Stimulated activated CD4-positive, alpha-beta T cell treated with anti-CD3 and anti-CD28 coated beads, Interleukin-4, amount 100 ng/mL, for 1 hour (primary cell): ENCODE measurements at places on chromosomes 16 and 17.

GRCh38 chr16:8776129-8776584, 21.3 kb downstream of the TMEM186 start:
- no peak for DNase-seq

DNA sequence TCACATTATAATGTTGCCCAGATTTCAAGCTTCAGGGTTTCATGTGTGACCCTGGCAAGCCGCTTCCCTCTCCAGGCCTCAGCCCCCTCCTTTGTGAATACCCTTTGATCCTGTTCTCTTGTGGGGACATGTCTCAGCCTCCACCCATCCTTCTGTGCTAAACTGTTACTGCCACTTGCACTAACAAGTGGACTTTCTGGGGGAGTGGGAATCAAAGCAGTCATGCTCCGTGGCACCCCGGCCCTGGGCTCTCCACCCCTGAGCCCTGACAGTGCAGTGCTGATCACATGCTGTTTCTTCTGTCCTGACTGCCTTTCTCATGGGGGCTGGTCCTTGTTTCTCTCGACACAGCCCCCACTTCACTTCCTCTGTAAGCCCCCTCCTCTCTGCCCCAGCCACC, 9.7 kb upstream of the DCAF7 start:
- no peak for DNase-seq

- no peak for DNase-seq
These were observed 67.9 kb downstream of the IRX6 start for GRCh38 chr16:55391760-55392375.

DNA sequence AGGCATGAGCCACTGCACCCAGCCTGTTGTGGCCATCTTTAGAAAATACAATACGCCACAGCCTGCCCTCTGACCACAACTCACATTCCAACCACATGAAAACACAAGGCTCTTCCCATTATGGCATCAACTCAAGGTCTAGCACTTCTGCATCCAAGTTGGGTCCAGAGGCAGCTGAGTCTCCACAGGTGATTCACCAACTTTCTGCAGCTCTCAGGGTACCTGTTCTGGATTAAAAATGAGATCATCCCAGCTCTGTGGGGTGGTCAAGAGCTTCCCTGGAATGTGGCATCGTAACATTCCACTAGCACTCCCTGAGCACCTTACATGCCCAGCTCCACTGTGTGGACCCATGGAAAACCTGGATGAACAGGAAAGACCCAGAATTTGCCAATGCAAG, 9.9 kb upstream of the GUCY2D start:
- DNase-seq = no peak

DNA sequence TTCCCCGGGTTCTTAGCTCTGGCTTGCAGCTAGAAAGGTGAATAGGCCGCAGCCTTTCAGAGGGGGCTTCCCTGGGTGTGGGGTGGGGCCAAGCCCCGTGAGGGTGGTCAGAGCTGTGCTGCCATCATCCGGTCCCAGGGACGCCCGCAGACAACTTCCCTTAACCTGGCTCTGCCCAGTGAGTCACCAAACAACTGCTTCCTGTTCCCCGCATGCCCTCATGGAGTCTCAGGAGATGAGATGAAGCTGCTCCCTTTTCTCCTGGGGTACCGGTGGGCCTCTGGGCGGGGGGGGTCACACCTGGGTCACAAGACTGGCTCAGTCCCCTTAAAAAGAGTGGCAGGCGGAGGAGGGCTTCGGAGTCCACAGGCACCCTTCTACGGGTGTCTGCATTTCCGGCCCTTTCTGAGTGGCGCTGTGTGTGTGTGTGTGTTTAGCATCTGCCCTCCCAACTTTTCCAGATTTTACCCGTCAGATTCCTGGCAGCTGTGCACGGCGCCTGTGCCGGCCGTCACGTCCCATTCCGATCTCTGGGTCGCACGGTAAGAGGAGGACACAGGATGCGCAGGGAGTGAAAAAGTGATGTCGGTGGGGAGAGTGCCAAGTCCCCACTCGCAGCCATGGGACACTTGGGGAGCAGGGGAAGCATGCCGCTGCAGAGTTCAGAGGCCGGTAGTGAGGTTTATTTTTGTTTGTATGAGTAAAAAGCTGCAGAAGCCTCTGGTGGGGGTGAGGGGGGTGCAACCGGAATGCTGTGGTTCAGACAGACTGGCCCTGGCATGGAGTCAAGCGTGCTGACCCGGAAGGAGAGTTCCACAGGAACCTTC, 16.8 kb downstream of the HIC1 start:
- no peak for DNase-seq

GRCh38 chr17:71412803-71413202, 708.0 kb upstream of the SOX9 start:
- no peak for DNase-seq

DNA sequence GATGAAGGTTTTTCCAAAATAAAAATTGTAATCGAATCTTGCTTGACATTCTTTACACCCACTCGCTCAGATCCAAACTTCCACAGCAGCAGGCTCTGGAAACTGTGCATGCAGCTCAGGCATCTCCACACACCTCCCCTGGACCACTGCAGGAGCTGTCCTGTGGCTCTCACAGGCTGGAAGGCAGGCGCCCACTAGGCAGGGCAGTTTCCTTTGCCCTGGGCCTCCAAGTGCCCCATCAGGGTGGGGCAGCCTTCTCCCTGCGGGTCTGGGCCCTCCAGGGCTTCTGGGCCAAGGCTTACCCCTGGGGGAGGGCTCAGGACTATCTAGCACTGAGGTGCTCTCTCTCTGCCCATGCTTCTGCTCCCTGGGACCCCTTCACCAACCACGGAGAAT, 114.5 kb upstream of the RPL38 start:
- DNase-seq = no peak
